ENCODE measurements at places on chromosomes 7 and 10.

- no peaks in the 10 kb centered on the region for H3K27me3 ChIP-seq
- no peak overlapping the region for H3K27ac ChIP-seq
These were observed 33.5 kb downstream of the FAM204A start for GRCh38 chr10:118308664-118309063.

DNA sequence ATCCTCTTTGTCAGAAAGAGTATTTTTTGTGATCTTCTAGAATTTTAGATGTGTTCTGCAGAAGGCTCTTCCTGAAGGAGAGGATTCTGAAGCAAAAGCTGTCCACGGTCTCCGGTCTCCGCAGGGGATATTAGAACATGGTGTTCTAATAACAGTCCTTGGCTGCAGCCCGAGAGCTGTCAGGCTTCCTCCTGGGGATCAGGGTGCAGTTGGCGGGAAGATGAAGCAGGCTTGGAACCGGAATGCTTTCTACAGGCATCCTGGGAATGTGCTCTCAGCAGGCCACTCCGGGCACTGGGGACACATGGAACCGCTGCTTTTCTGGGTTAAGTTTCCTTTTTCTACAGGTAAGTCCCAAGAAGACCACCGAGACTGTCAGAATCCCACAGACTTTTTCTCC, 118.6 kb upstream of the PARD3 start:
- no peak overlapping the region for H3K4me3 ChIP-seq
- DNase-seq, result no peak
- H3K36me3 ChIP-seq, result no peaks in the 10 kb centered on the region
- no peak overlapping the region for H3K27ac ChIP-seq
- no peaks in the 10 kb centered on the region for H3K4me1 ChIP-seq

GRCh38 chr7:115226410-115226809, 304.5 kb downstream of the MDFIC start:
- H3K27me3 ChIP-seq, result no peaks in the 10 kb centered on the region
- DNase-seq, result no peak
- H3K36me3 ChIP-seq, result no peaks in the 10 kb centered on the region
- H3K4me3 ChIP-seq, result no peak overlapping the region
- no peak overlapping the region for H3K27ac ChIP-seq

DNA sequence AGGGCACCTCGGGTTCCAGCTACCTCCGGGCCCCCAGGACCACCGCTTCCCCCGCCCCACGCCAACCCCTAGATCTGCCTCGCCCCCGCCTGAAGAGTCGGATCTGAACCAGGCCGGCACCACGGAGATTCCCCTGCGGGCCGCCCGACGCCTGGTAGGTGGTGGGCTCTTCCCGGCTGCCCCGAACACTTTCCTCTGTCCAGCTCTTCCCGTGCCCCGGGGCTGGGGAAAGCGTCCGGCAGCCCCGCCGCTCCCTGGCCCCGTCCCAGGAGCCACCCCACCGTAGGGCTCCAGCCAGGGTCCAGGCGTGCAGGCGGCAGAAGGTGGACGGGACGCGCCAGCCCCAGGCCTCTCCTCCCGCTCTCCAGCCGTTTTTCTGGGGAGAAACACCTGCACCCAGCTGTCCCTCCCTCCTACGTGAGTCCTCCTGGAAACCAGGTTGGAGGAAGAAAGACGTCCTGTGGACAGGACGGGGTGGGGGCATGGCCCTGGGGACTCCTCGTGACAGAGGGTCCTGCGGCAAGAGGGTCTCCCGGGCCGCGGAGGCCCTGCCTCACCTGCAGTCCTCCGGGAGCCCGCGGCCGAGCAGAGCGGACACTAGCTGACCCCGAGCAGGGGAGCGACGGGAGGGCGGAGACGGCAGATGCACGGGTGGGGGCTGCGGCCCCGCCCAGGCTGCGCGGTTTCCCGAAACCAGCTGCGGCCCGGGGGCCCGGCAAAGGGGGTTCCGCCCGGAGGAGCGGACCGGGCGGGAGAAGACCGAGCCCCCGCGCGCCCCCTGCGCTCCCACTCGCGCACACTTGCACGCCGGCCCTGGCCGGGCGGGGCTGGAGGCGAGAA, at the start of gene TMEM176B:
TSS of gene TMEM176B (minus strand) at position 624 of the 840 bp plus-strand sequence. CDS start 3,795 bp downstream, outside the sequence.
- H3K36me3 ChIP-seq, result no peaks in the 10 kb centered on the region
- peak; percentile 78 for DNase-seq
- H3K4me1 ChIP-seq, result peaks cover 4% of the 10 kb centered on the region
- no peaks in the 10 kb centered on the region for H3K27me3 ChIP-seq
- peak within 1 kb of the TSS; percentile 53 for H3K4me3 ChIP-seq

DNA sequence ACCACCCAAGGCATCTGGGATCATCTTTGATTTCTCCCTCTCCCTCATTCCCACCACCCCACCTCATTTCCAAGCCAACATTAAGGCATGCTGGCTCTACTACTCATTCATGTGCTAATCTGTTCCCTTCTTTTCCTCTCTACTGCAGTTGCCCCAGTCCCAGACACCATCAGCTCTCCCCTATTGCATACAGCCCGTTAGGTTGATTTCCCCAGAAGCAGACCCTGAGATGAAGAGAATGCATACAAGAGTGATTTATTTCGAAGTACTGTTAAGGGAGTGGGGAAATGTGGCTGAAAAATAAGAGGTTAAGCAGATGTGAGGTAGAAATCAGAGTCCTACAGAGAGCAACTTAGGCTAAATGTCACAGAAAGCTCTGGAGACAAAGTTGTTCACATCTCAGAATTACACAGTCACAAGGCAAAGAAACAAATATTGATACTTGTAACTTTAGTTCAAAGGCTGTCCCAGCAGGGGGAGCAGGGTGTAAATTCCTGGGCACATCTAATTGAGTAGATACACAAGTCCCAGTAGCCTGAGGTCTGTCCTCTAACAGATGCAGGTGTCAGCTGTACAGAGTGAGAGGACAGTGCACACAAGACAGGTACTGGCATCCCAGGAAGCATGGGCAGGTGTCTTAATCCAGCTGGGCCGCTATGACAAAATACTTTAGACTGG, 20.9 kb downstream of the AKR1D1 start:
- no peak overlapping the region for H3K27ac ChIP-seq
- H3K36me3 ChIP-seq, result no peaks in the 10 kb centered on the region
- no peak overlapping the region for H3K4me3 ChIP-seq

GRCh38 chr7:6479067-6479466, 31.3 kb upstream of the DAGLB start:
- no peak overlapping the region for H3K27ac ChIP-seq
- DNase-seq, result no peak
- H3K4me3 ChIP-seq, result no peak overlapping the region
- H3K27me3 ChIP-seq, result no peaks in the 10 kb centered on the region
- H3K4me1 ChIP-seq, result peaks cover 15% of the 10 kb centered on the region

- no peaks in the 10 kb centered on the region for H3K27me3 ChIP-seq
- no peaks in the 10 kb centered on the region for H3K36me3 ChIP-seq
- H3K27ac ChIP-seq, result no peak overlapping the region
- no peak overlapping the region for H3K4me3 ChIP-seq
- no peak for DNase-seq
These were observed 281.7 kb downstream of the NEBL start for GRCh38 chr10:20615395-20615794.

- no peaks in the 10 kb centered on the region for H3K4me1 ChIP-seq
- H3K36me3 ChIP-seq, result no peaks in the 10 kb centered on the region
- no peaks in the 10 kb centered on the region for H3K27me3 ChIP-seq
- no peak for DNase-seq
- no peak overlapping the region for H3K27ac ChIP-seq
- no peak overlapping the region for H3K4me3 ChIP-seq
These were observed 5.1 kb downstream of the NSUN5 start for GRCh38 chr7:73303546-73303945.

- no peaks in the 10 kb centered on the region for H3K4me1 ChIP-seq
- DNase-seq, result no peak
- H3K36me3 ChIP-seq, result peaks cover 6% of the 10 kb centered on the region
- H3K27ac ChIP-seq, result no peak overlapping the region
These were observed 94.7 kb downstream of the LARP4B start for GRCh38 chr10:836782-837181.

DNA sequence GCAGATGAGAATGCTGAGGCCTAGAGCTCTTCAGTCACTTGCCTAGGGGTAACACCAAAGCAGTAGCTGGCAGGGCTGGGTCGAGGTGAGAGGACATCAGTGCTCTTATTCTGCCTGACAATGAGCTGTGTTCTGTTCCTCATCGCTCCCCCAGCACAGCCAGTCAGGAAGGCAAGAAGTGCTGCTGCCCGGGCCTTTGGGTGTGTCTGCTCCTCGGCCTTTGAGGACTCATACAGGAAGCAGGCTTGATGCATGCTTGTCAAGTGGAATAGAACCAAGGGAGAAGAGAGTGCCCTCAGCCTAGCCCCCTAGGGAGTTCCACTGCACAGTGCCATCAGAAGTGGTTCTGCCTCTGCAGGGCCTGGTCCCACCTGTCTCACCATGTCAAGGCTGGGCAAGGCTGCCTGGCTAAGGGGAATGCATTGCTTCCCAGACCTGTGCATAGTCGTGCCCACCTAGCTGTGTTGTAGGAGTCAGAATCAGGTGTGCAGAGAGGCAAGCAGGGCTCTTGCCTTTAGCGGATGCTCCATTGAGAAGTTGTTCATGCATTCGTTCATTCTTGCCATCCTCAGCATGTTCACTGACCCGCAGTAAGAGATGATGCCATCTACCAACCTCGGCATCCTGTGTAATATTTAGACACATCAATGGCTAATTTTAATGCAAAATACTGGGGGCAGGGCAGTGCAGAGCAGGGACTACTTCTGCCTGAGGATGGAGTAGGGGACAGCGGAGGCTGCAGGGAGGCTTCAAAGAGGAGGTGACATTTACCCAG, 156.6 kb downstream of the RPS24 start:
- H3K36me3 ChIP-seq, result no peaks in the 10 kb centered on the region
- DNase-seq, result no peak
- no peak overlapping the region for H3K4me3 ChIP-seq
- H3K27ac ChIP-seq, result no peak overlapping the region
- H3K27me3 ChIP-seq, result no peaks in the 10 kb centered on the region

- DNase-seq, result no peak
- H3K36me3 ChIP-seq, result no peaks in the 10 kb centered on the region
- H3K4me3 ChIP-seq, result no peak overlapping the region
These were observed 1.5 kb downstream of the RET start for GRCh38 chr10:43078175-43078985.

DNA sequence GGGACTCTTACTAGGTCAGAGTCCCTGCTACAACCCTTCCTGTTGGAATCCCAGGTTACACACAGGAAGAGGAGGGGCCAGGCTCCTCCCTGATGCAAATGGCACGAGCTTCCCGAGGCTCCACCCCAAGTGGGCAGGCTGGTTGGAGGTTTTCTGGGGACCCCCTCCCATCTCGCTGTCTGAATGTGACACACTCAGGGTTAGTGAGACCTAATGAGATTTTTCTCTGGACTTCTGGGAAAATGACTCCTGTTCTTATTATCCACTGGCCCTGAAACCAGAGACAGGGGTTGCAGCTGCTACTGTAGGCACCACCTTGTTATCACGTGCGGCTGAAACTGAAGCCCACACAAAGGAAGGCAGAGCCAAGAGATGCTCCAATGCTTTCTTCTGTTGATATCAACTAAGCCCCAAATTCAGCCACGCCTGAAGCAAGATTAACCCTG, 103.3 kb downstream of the FAM107B start:
- no peak overlapping the region for H3K27ac ChIP-seq
- no peaks in the 10 kb centered on the region for H3K27me3 ChIP-seq
- H3K36me3 ChIP-seq, result no peaks in the 10 kb centered on the region
- no peak overlapping the region for H3K4me3 ChIP-seq

- peak overlapping the region; percentile 58 for H3K27ac ChIP-seq
- H3K36me3 ChIP-seq, result no peaks in the 10 kb centered on the region
- no peak overlapping the region for H3K4me3 ChIP-seq
- H3K4me1 ChIP-seq, result no peaks in the 10 kb centered on the region
These were observed 51.3 kb downstream of the PRTFDC1 start for GRCh38 chr10:24900888-24901685.

GRCh38 chr7:159212226-159212625, 67.6 kb upstream of the VIPR2 start:
- H3K36me3 ChIP-seq, result no peaks in the 10 kb centered on the region
- no peaks in the 10 kb centered on the region for H3K4me1 ChIP-seq
- H3K27ac ChIP-seq, result no peak overlapping the region
- no peak overlapping the region for H3K4me3 ChIP-seq

DNA sequence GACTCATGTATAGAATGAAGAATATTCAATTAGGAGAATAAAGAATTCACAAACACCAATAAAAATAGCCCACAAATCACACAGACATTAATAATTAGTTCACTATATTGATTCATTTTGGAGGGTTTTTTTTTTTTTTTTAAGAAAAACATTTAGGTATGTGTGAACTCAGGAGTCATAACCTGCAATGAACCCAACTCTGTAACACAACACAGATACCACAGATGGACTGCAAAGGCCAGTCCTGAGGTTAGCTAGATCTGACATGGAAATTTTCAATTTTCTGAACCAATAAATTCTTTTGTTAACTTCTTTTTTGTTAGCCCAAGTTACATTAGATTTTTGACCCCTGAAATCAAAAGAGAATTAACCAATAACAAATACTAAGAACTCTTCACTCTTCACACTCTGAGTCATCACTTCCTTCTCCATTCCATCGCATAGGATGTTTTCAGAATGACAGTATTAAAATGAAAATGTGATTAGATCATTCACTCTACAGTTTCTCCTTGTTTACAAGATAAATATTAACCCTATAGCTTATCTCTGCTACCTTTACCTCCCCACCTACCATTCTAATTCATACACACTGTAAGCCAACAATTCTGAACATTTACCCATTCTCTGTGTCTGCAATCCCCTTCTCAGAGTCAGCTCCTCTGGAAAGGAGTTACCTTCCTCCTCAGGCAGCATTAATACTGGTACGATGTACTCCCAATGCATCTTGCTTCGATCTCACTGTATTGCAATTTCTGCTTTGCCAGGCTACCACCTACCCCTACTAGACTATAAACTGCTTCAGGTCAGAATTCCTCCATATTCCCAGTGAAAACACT, 141.5 kb downstream of the LRRN3 start:
- no peak overlapping the region for H3K4me3 ChIP-seq
- DNase-seq, result no peak
- no peaks in the 10 kb centered on the region for H3K27me3 ChIP-seq
- no peak overlapping the region for H3K27ac ChIP-seq
- H3K4me1 ChIP-seq, result no peaks in the 10 kb centered on the region

Data from colonic mucosa (tissue), 4 donors.